ENCODE measurements at places on chromosomes 1 and 21.

DNA sequence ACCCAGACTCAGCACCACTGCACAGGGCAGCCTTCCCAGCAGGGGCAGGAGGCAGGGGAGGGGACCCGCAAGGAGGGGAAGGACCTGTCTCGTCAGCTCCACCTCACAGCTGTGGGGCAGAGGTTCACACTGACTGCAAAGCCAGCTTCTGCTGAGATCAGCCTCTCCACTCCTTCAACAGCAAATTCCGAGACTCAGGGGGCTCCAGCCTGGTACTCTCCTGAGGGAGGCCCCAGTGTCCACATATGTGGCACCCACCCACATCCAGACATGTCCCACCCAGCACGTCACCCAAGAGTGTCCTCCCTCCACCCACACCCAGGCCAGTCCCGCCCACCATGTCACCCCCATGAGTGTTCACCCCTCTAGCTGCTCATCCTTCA lies 329.5 kb downstream of the NPHP4 start:
- H3K27me3 ChIP-seq = no peaks in the 10 kb centered on the region
- DNase-seq = no peak
- H3K4me3 ChIP-seq = no peak overlapping the region
- no peaks in the 10 kb centered on the region for H3K4me1 ChIP-seq

- no peaks in the 10 kb centered on the region for H3K27me3 ChIP-seq
- no peak for DNase-seq
- H3K27ac ChIP-seq = no peak overlapping the region
- peaks cover 5% of the 10 kb centered on the region for H3K36me3 ChIP-seq
- no peak overlapping the region for H3K4me3 ChIP-seq
Observed at GRCh38 chr1:149967646-149968045, 31.0 kb upstream of the MTMR11 start.

DNA sequence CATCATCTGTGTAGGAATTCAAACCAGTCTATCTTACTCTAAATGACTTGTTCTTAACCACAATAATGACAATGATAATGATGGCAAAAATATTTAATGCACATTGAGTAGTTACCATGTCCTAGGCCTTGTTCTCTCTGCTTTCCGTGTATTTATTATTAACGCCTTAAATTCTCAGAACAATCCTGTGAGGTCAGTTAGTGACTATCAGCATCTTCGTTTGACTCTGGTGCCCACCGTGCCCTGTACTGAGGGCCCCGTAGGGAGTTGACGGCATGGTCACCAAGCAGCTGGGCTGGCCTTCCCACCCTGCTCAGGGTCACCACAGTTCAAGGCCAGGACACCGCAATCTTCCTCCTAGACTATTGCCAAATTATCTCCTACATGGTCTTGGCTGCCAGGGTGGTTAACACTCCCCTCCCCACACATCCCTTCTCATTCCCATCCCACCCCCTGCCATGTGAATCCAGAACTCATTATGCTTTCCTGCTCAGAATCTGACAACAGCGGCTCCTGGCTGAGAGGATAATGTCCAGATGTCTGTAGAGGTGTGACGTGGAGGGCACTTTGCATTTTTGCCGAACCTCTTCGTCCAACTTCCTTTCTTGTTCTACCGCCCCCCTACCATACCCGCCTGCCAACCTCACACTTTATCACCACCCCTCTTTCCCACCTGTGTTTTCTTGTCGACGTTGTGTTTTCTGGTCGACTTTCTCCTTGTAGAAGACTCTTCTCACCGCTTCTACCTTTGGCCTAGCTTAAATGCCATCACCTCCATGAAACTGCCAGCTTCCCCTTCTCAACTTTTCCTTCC lies 33.4 kb downstream of the IGFN1 start:
- no peak overlapping the region for H3K27ac ChIP-seq
- H3K36me3 ChIP-seq = no peaks in the 10 kb centered on the region
- no peak overlapping the region for H3K4me3 ChIP-seq
- no peaks in the 10 kb centered on the region for H3K27me3 ChIP-seq

DNA sequence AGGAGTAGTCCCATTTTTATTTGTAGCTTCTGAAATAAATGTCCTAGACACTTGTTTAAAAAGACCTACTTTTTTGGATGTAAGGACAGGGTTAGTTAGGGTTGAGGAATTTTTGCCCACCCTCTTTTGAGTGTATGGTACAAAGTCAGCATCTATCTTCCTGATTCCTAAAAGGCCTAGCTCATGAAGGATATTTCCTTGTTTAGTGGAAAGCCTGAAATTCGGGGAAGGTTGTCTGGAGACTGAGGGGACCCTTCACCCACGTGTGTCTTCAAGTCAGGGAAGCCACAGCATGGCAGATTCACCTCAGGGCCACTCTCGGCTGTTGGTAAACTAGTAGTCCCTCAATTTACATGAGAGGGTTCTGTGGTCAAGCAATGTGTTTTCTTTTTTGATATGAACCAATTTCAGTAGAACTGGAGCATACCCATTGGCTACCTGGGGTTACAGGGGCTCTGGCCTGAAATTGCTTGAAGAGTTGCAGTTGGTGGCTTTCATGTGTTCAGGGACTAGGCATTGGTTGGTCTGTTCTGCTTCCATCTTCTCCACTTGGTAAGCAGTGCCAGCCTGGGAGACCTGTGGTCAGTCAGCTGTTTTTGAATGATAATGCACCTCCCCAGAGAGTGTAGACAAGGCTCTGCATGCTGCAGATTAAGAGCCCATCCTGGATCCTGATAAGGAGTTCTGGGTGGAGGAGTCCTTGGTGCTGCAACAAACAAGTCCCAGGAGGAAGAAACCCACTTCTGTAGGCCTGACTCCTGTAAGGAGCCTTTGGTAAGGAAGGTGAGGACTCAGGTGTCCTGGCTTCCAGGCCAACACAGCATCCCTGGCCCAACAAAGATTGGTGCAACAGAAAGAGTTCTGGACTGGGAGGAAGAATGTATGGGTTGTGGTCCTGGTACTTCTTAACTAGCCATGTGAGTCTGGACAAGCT lies 6.3 kb downstream of the BTG2 start:
- H3K36me3 ChIP-seq = peaks cover 9% of the 10 kb centered on the region
- peaks cover 55% of the 10 kb centered on the region for H3K4me1 ChIP-seq
- no peaks in the 10 kb centered on the region for H3K27me3 ChIP-seq
- H3K27ac ChIP-seq = no peak overlapping the region
- DNase-seq = no peak

DNA sequence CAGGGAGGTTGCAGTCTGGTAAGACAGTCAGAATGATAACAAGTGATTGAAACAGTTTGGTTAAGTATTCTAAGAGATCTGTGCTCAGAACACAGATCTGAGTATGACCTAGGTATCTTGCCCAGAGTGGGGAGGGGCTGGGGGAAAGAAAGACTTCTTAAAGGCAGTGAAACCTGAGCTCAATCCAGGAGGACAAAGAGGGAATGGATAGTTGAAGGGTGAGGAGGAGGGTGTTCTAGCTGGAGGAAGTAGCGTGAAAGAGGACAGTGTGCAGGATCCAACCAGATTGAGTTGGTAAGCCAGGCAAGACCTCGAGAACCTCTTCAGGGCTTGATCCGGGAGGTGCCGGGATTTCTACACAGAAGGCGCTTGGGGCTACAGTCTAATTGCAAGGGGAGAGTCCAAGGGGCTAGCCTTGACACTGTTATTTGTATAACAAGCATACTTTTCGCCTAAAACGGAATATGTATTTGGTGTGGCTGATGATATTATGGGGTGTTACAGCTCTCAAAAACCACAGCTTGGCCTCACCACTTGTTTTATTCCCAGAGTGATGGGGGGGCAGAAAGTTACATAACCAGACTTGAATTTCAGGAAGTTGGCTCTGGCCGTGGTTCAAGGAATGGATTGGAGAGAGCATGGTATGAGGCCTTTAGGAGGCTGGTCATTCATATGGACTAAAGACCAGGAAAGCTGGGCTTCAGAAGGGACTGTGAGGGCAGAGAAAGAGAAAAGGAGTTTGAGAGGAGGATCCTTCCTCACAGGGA lies 19.1 kb downstream of the RCSD1 start:
- no peak overlapping the region for H3K4me3 ChIP-seq
- H3K36me3 ChIP-seq = no peaks in the 10 kb centered on the region
- peak overlapping the region; percentile 52 for H3K27ac ChIP-seq
- no peak for DNase-seq

DNA sequence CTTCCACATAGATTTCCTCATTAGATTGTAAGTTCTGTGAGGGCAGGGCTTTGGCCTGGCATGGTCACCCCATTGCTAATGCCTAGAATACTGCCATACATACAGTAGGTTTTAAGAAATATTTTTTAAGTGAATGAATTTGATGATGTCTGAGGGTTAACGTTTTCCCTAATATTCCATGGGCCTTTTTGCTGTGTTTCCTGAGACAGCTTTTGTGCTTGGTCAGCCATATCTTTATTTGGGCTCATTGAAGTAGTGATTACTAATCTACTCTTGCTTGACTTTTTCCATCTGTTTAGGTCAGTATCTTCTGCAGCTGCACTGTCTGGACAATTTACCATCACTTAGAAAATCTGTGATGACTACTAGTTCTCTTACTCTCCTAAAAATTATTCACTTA lies 3.5 kb downstream of the CDC42 start:
- H3K4me3 ChIP-seq = no peak overlapping the region
- no peaks in the 10 kb centered on the region for H3K27me3 ChIP-seq
- no peak overlapping the region for H3K27ac ChIP-seq
- no peak for DNase-seq
- H3K36me3 ChIP-seq = no peaks in the 10 kb centered on the region
- peaks cover 66% of the 10 kb centered on the region for H3K4me1 ChIP-seq

- no peak overlapping the region for H3K27ac ChIP-seq
- DNase-seq = no peak
- no peaks in the 10 kb centered on the region for H3K27me3 ChIP-seq
- H3K4me3 ChIP-seq = no peak overlapping the region
- no peaks in the 10 kb centered on the region for H3K36me3 ChIP-seq
Observed at GRCh38 chr1:18580047-18580446, 50.6 kb upstream of the PAX7 start.

DNA sequence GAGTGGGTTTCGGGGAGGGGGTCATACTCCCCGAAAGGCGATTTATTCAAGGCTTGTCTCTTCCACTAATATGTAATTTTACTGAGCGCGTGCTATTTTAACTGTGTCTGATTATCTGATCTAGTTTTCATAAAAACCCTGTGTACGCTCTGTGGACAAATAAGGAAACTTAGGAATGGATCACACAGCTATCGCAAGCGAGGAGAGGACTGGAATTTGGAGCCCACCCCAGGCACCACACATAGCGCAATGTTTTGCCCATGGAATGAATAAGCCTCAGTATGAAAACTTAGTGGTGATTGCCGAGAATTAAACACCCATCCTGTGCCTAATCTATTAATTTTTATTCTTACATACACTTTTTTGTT lies 9.8 kb upstream of the RAB42 start:
- no peaks in the 10 kb centered on the region for H3K27me3 ChIP-seq
- peak overlapping the region; percentile 91 for H3K4me3 ChIP-seq
- peaks cover 29% of the 10 kb centered on the region for H3K36me3 ChIP-seq
- DNase-seq = no peak
- peaks cover 11% of the 10 kb centered on the region for H3K4me1 ChIP-seq

DNA sequence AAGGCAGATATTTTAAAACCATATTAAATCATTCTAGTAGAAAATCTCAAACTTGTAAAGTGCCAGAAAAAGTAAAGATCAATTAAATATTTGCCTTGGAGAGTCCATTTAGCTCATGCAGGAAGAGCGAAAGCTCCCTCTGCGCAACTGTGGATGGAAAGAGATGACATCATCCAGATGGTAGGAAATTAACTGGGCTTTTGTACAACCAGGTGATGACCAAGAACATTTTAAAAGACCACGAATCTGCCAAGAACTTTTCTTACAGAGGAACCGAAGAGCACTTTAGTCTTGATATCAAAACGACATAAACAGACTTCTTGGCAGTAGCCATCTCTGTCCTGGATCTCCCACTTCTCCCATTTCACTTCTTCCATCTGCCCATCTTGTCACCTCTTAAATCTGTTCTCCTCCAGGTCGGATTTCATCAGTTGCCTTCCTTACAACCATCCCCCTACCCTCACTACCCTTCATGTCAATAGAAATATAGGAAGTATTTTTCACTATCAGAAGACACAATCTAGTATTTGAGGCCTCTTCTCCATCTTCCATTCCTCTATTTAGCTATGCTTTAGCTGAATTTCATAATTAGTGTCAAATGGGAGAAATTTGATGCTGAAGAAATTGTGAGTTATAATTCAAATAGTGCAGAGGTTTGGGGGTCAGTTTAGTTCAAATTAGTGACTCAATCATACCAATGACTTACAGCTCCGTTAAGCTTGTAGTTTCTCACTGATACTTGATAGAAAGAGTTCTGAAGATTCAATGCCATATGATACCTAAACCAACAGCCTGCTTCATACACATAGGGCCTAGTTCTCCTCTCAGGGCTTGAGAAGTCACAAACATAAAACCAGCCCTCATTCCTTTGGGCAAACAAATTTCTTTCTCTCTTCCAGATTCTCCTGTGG lies 22.0 kb upstream of the DNASE2B start:
- H3K4me3 ChIP-seq = no peak overlapping the region
- no peaks in the 10 kb centered on the region for H3K27me3 ChIP-seq
- no peaks in the 10 kb centered on the region for H3K36me3 ChIP-seq
- no peaks in the 10 kb centered on the region for H3K4me1 ChIP-seq
- DNase-seq = no peak
- H3K27ac ChIP-seq = no peak overlapping the region
